Smooth muscle cell of the umbilical artery (primary cell): ENCODE measurements at places on chromosomes 5 and 9. TPM values are rescaled to one million over a fixed set of nuclear protein-coding genes. Genes with fewer than 3 reads are reported as not detected.

Gene WNK2
- total RNA-seq, result not detected in 2 replicates

Gene OR1J2
- not detected in 2 replicates for total RNA-seq

Gene CETN3
- total RNA-seq, result 16.6 and 20.2 TPM in 2 replicates

Gene GRXCR2
- total RNA-seq, result not detected in 2 replicates
